ENCODE measurements at places on chromosomes 5 and 9. TPM values are rescaled to one million over a fixed set of nuclear protein-coding genes. Genes with fewer than 3 reads are reported as not detected.

Gene TRPM3
- not detected for total RNA-seq

Gene TCOF1
- 17.8 TPM for total RNA-seq

Gene MORN5
- total RNA-seq = not detected

Gene HMGCS1
- total RNA-seq = 23.1 TPM

Gene CCDC171
- total RNA-seq = 1.6 TPM

Gene PDLIM4
- 5.4 TPM for total RNA-seq

Gene CCIN
- not detected for total RNA-seq

Measured in Right ventricle myocardium inferior (tissue), 1 donor.